ENCODE measurements at places on chromosomes 5 and 9.
A peak's percentile ranks its signal among the peaks of the same experiment; 100 is the strongest.

- peak; percentile 63 for DNase-seq
Measured at GRCh38 chr5:149358294-149358651, 427 bp downstream of the PCYOX1L start.

DNA sequence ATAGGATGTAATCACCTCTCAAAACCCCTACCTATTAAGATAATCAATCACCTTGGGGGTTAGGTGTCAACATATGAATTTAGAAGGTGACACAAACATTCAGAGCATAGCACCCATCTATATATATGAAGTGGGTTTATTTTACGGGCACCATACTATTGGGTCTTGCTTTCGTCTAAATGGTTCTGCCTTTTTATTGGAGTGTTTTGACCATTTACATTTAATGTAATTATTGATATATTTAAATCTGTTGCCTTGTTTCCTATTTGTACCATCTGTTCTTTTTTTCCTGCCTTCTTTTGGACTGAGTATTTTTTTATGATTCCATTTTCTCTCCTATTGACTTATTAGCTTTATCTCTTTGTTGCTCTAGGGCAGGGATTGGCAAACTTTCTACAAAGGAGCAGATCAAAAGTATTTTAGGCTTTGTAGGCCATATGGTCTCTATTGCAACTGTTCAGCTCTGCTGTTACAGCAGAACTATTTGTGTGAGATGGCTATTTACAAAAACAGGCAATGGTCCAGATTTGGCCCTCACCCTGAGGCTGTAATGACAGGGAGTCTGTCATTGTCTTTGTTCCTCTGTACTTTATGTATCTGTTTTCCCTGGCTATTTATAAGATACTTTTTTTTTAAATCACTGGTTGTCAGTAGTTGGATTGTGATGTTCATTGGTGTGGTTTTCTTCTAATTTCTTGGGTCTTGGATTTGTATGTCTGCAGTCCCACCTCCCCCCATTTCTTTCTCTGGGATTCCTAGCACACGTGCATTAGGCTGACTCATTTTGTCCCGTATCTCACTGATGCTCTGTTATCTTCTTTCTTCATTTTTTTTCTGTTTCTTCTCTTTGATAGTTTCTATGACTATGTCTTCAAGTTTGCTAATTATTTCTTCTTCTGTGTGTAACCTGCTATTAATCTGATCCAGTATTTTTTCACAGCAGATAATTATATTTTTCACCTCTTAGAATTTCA is 127.1 kb downstream of the DAB2IP start:
- DNase-seq = no peak

- DNase-seq = no peak
Measured at GRCh38 chr9:78122631-78123030, 91.0 kb upstream of the GNAQ start.

DNA sequence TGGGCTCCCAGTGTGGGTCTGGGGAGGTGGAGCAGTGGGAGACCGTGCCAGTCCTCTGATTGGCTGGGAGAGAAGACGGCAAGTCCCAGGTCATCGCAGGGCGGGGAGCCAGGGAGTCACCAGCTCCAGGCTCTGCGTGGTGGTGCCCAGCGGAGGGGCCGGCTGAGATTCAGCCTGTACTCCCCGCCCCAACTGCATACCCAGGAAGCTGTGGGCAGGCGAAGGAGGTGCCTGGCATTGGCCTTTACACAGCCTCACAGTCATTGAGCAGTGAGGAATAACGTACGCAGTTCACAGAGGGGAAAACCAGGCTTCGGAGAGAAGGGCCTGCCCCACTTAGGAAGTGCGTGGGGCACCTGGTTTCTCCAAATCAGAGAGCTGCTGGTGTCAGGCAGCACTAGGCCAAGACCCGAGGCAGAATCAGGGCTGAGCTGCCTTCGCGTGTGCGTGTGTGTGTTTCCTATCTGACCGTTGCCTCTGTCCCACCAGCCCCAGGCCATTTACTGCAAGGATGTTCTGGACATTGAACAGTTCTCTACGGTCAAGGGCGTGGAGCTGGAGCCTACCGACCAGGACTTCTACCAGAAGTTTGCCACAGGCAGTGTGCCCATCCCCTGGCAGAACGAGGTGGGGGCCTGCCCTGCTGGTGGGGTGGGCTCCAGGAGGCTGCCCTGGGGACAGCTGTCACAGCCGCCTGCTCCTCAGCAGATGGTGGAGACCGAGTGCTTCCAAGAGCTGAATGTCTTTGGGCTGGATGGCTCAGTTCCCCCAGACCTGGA is 6.2 kb upstream of the PRR7 start:
- no peak for DNase-seq

- no peak for DNase-seq
Measured at GRCh38 chr5:136963504-136963903, 535.6 kb downstream of the SPOCK1 start.

GRCh38 chr5:162641142-162641813 is 573.7 kb downstream of the GABRG2 start:
- DNase-seq = no peak

- DNase-seq = no peak
Measured at GRCh38 chr5:65873181-65873750, 53.1 kb upstream of the ERBIN start.

- DNase-seq = no peak
Measured at GRCh38 chr9:120388003-120388855, 191.7 kb downstream of the CDK5RAP2 start.

DNA sequence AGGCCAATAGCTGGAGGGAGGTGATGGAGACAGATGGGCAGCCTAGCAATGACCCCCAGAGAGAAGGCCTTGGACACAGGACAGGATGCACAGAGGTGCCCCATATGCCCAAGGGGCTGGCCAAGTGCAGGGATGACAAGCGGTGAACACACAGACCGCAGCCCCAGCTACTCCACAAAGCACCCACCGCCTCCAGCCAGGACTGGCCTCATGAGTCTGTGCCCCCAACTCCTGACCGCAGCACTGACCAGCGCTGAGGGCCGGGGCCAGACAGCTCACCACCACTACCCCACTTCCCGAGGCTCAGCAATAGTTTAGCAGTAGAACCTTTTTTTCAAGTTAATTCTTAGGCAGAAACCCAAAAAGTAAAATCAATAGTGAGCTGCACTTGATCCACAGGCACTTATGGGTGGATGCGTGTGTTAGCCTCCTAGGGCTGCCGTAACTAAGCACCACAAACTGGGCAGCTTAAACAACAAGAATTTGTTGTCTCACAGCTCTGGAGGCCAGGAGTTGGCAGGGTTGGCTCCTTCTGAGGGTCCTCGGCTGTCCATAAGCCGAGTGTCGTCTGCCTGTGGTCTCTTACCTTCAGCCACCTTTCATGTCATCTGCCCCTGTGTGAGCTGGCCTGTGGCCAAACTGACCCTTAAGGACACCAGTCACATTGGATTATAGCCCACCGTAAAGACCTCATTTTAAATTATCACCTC is 14.1 kb downstream of the ROR2 start:
- no peak for DNase-seq

DNA sequence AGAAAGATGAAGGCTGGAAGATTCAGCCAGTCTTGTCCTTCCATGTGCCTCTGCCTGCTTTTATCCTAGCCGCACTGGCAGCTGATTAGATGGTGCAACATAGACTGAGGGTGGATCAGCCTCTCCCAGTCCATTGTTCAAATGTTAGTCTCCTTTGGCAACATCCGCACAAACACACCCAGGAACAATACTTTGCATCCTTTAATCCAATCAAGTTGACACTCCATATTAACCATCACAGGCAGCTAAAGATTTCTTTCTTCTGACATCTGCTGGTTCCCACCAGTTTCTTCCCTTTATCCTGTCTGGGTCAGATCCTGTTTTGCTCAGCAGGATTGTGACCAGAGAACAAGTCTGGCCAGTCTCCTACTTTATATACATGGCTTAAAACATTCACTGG is 276.5 kb upstream of the TYRP1 start:
- no peak for DNase-seq

- DNase-seq = peak; percentile 93
Measured at GRCh38 chr5:133250527-133250926, 198.7 kb downstream of the HSPA4 start.

GRCh38 chr5:410911-411517 is 32.0 kb upstream of the EXOC3 start:
- DNase-seq = no peak

DNA sequence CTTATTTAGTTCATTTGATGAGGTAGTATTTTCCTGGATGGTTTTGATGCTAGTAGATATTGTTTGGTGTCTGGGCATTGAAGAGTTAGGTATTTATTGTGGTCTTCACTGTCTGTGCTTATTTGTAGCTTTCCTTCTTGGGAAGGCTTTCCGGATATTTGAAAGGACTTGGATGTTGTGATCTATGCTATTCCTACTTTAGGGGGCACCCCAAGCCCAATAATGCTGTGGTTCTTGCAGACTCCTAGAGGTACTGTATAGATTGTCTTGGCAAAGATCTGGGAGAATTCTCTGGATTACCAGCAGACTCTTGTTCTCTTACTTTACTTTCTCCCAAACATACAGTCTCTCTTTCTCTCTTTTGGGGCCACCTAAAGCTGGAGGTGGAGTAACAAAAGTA is 315.7 kb downstream of the MAT2B start:
- DNase-seq = no peak

GRCh38 chr9:4111233-4112008 is 188.4 kb downstream of the GLIS3 start:
- no peak for DNase-seq

GRCh38 chr9:135295551-135296300 is 183.9 kb upstream of the PPP1R26 start:
- no peak for DNase-seq

DNA sequence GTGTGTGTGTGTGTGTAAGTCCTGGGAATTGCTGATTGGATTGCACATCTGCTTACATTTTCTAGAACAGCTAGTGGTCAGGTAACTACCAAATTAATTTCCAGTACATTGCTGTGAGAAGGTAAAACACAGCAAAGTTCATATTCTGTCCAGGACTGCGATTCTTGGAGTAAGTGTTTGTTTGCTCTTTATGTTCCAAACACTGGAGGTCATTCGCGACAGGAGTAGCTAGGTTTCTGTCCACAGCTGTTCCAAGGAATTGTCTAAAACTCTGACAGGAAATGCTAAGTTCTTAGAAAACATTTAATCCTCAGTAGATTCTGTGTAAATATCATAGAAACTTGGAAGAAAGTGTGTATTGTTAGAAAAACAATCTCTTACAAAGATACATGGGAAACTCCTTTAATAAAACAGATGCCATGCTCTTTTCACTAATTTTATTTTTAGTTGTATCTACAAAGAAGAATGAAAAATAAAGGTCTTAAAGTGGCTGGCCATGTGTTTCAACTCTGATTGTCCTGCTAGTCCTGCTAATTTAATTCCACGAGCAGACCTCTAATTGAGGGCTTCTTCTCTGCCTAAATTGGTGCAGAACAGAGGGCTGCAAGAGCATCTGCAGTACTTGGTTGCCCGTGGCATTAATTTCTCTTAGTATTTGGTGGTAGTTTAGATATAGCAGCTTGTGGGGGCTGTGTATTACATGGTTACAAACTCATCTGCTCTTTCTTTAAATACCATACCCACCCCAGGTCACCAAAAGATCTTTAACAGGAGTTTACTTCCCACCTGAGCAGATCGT is 464.5 kb downstream of the RASEF start:
- DNase-seq = no peak

DNA sequence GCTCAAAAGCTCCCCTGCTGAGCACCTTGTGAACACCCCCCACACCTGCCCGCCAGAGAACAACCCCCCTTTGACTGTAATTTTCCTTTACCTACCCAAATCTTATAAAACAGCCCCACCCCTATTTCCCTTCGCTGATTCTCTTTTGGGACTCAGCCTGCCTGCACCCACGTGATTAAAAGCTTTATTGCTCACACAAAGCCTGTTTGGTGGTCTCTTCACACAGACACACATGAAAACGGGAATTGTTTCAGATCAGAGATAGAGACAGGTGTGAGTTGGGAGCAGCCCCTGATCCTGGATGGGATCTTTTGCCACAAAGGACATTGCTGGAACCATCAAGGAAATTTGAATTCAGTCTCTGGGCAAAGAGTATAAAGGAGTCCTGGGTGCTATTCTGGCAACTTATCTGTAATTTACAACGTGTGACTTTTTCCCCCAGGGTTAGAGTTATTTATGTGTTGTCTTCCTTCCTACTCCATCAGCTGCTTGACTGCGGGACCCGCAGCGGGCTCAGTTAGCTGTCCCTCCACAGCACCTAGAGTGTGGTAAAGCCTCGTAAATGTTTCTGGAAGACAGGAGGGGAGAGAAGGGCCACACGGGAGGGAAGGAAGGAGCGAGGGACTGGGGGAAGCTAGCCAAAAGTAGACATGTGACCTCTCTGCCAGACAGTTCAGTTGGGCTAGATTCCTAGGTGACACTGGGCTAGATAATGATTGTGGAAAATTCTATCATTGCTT is 437.0 kb downstream of the ZNF608 start:
- DNase-seq = no peak

DNA sequence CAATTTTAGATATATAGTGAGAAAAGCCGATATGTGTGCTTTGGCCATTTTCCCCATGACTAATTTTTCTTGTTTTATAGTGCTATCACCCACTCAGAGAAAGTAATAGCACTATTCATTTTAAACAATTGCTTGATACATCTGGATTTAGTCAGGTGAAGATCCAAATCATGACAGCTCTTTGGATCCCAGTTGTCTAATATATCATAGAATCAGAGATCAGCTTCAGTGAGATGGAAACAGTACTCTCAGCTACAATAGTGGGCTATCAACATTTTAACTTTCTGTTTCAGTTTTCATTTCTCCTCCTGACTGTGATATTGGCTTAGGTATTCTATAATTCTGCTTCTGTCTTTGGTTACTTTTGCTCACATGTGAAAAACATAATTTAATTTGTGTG is 38.7 kb downstream of the VCAN start:
- no peak for DNase-seq

DNA sequence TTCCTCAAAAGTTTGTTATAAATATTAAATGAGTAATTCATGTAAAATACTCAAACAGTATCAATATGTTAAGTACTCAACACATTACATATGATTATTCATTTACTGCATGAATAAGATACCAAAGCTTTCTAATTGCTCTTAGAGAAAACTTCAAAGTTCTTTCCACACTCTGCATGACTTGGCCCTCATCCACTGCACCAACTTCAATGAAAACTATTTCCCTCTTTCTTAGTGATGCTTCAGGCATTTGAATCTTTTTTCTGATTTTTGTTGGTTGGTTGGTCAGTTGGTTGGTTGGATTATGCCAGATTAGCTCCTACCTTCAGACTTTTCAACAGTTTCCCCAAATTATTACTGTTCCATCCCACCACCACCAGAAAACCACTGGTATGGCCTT is 314.7 kb upstream of the RGMB start:
- DNase-seq = no peak

DNA sequence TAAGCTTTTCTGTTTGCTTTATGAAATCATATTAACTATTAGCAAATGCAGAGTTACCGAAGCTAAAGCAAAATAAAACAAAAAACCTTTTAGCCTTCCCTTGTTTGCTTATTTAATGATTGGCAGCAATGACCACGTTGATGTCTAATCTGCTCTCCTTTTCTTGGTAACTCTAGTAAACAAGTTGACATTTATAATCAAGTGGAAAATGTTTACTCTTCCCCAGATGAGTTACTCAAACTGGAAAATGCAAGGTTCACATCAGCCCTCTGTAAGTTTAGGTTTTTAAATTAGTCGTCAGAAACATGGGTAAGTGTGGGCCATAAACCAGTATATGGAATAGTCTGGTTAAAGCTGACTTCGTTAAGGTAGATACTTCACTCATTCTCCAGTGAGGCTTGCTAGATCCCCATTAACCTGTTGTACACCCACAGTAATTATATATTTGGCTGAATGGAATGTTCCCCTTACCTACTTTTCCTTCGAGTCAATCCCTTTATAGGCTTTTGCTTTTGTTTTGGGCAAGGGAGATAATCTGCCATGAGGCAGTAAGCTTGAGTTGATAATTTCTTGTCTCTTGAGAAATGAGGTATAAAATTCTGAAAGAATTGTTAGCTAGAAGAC is 100.9 kb downstream of the GDNF start:
- no peak for DNase-seq

Measured in RPMI8226 (cell line).